ENCODE measurements at places on chromosomes 1 and 21.

DNA sequence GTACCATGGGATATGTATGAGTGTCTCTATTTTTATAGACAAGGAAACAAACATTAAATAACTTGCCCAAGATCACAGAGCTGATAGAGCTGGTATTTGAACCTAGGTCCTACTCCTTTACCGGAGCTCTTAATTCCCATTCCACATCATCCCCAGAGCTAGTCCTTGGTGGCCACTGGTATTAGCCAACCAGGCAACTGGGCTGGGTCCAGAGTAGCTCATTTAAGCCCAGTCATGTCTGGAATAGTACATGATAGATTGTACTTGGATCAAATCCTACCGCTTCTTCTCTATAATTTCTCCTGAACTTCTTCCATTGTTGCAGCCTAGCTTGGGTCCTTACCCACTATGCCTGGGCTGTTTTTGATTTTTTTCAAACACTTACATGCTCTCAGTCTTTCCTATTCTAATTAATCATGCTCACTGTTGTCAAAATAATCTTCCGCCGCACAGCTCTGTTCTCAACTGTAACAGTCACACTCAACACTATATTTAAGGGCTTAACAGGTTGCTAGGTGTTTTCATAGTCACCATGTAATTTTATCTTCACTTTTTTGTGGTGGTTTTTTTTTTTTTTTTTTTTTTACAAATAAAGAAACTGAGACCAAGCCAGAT lies 80.2 kb downstream of the COLGALT2 start:
- peak; percentile 7 for DNase-seq

DNA sequence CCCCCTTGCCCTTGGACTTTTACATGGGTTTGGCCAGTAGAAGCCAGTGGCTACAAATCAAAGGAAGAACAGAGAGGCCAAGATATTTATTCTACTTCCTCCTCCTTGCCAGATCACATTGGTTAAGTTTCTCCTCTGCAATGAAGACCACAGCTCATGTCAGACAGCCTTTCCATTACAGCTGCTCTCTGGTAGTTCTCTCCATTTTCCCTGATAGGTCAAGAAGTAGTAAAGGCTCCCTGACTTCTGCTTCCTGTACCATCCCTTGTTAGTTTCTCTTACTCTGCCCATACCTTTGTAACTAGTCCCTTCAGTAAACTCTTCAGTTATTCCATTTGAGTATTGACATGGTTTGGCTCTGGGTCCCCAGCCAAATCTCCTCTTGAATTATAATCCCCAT lies 27.8 kb downstream of the NME7 start:
- DNase-seq = no peak

DNA sequence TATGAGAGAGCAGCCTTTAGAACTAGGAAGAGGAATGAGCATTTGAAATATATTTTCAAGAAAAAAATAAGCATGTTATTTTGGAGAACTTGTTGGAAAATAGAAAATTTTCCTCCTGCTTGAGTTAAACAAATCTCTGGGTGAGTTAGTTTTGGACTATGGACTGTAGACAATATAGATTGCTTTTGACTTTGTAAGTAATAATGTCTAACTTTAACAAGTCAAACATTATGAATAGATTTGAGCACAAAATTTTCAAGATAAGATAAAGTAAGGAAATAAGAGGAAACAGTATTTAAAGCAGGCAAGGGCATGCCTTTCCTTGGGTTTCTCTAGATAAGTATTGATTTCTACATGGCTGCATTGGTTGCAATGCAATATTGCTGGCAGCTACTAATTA lies 360.8 kb downstream of the LMO4 start:
- no peak for DNase-seq

DNA sequence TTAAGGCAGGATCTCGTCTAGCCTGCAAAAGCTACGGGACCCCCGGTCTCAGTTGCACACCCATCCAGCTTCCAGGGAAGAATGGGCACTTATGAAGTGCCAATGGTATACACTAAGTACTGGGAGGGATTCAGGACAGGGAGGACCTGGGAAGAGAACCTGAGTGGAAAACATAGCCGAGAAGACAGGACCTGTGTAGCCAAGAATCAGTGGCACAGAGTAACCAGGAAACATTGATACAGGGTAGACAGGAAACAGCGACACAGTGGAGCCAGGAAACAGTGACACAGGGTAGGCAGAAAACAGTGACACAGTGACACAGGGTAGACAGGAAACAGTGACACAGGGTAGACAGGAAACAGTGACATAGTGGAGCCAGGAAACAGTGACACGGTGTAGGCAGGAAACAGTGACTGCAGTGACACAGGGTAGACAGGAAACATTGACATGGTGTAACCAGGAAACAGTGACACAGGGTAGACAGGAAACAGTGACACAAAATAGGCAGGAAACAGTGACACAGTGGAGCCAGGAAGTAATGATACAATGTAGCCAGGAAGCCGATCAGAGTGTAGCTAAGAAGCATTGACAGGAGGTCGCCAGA lies 138.0 kb upstream of the ARHGEF16 start:
- peak; percentile 30 for DNase-seq

DNA sequence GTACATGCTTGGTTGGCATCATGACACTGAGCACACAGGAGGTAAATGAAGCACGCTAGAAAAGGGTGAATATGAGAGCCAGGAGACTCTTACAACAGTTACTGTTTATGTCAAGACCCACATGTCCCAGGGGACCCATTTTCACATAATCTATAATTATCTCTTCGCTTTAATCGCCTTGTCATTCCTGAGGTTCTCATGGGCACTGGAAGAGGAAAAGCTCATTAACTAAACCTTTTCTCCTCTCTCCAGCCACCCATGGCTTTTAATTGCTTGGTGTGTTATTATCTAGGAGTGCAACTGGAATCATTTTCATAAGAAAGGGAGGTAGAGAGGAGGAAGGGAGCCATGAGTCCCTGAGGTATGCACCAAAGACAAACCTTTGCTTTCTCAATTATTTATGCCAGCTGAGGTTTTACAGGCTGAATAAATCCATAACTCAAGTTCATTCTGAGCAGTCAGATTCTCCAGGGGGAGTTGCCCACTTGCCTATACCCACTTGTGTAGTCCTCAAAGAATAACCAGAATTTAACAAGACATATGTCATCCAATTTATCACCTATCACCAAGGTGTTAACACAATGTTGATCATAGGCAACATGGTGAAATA lies 77.4 kb downstream of the ACBD6 start:
- DNase-seq = no peak

- no peak for DNase-seq
These were observed 54.4 kb upstream of the JAK1 start for GRCh38 chr1:65020774-65021173.
